GM12892 (cell line): ENCODE measurements at places on chromosomes 6 and 20.

DNA sequence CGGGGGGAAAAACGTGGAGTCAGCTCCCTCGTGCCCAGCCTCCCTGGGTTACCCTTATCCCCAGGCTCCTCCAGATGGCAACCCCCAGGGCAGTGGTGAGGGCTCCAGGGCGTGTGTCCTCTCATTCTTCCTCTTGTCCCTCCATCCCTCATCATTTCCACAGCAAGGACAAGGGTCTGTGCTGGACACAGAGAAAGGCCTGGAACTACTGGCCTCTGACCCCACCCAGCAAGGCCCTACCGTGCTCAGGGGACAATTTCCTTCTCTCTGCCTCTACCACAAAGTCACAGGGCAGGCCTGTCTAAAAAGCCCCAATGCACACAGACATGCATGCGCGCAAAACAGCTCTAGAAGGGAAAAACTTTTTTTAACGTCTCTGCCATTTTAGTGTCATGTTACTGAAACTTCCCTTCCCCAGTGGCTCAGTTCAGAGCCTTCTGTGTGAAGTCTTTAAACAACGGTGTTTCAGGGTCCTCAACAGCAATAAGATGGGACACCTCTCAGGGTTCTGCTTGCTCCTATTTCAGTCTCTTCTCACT, 1.1 kb upstream of the SLC35B2 start:
- DNase-seq: no peak

DNA sequence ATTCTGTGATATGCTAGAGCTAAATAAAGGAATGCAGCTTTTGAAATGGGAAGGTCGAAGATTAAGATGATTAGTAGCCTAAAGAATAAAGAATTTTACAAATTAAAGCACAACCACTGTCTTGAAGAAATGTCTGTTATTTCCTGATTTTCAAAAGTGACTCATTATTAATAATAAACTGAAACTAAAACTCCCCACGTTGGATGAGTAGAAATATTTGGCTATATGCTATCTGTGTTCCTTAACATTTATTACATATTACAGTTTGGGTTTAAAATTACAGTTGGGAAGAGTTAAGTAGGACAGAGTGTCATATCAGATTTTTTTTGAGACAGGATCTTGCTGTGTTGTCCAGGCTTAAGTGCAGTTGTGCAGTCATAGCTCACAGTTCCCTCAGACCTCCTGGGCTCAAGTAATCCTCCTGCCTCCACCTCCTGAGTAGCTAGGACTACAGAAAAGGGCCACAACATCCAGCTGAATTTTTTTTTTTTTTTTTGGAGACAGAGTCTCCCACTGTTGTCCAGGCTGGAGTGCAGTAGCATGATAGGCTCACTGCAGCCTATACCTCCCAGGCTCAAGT, 47.1 kb downstream of the AKIRIN2 start:
- no peak for DNase-seq

GRCh38 chr6:122202576-122203137, 196.8 kb upstream of the HSF2 start:
- no peak for DNase-seq

DNA sequence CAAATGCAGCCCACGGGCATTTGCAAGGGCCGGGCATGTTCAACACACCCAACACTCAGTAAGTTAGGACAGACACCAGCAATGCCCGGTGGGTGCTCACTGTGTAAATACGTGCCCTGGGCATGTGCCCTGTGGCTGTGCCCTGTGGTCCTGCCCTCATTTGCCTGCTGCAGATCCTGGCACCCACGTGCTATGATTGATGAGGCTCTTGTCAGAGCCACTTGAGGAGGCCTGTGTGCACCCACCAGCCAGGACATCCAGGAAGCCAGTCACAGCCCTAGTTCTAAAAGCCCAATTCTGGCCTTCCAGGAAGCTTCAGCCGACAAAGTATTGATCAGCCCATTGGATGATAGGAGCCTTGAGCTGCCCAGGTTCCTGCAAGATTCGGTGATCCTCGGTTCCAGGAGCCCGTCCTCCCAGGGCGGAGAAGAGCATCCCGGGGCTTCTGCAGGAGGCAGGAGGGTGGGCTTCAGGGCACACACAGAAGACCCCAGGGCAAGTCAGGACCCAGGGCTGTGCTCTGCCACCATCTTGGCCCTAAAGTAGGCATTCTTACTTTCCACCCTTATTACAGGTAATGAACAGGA, 223.9 kb downstream of the PREX1 start:
- no peak for DNase-seq

DNA sequence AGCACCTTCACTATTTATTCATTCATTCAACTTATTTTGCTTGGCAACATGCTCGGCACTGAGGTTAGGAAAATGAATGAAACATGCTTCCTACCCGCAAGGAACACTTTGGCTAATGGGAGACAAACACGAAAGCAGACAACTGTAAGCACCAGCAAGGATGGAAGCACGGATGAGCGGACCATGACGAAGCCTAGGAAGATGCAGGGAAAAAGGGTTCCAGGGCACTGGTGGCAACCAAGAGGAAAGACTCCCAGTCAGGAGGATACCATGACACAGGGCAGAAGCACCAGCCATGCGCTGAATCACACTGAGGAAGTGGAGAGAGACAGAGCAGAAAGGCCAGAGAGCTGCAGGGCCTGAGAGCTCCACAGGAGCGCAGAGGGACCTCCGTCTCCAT, 9.8 kb downstream of the PDE10A start:
- DNase-seq: no peak

- DNase-seq: no peak
Measured at GRCh38 chr20:56088375-56088774, 83.1 kb upstream of the CBLN4 start.

GRCh38 chr6:152267967-152268845, 369.0 kb downstream of the SYNE1 start:
- DNase-seq: no peak

GRCh38 chr20:25308083-25308491, 60.2 kb downstream of the PYGB start:
- DNase-seq: no peak

- no peak for DNase-seq
Measured at GRCh38 chr20:20084296-20084752, 32.0 kb downstream of the CFAP61 start.

DNA sequence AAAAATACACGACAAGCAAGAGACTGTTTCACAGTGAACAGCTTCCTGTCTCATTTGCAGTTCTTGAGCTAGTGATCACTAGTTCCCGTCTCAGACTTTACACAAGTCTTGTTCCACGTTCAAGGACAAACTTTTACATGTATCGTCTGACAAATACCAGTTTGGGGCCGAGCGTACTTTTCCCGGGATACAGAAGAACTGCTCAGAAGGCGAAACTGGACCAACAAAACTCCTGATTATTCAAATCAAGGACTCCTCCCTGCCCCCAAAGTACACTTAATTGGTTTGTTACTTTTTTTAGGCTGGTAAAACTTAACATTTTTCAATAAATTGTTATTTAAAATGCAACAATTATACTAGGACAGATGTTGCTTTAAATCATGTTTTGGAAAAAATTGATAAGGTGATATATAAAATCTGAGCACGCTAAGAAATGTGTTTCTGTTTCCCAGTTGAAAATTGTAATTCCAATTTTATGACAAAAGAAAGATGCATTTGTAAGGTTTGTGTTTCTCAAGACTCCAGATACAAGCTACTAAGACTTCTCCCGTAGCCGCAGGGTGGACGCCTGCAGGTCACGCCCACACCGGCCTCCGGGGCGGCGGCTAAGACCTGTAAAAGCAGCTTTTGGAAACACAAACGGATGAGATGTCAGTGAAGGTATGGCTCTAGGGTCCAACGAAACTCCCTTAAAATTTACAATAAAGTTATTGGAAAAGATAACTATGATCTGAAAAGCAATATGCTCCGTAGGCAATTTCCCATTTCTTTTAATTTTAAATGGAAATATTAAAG, 16.8 kb upstream of the TCFL5 start:
- no peak for DNase-seq

GRCh38 chr6:72757926-72758325, 136.1 kb downstream of the KCNQ5 start:
- no peak for DNase-seq

GRCh38 chr6:37049758-37050044, 44.2 kb downstream of the FGD2 start:
- DNase-seq: no peak

GRCh38 chr20:16865406-16865805, 117.2 kb downstream of the OTOR start:
- no peak for DNase-seq

GRCh38 chr20:18613553-18613952, 25.7 kb downstream of the DTD1 start:
- no peak for DNase-seq

DNA sequence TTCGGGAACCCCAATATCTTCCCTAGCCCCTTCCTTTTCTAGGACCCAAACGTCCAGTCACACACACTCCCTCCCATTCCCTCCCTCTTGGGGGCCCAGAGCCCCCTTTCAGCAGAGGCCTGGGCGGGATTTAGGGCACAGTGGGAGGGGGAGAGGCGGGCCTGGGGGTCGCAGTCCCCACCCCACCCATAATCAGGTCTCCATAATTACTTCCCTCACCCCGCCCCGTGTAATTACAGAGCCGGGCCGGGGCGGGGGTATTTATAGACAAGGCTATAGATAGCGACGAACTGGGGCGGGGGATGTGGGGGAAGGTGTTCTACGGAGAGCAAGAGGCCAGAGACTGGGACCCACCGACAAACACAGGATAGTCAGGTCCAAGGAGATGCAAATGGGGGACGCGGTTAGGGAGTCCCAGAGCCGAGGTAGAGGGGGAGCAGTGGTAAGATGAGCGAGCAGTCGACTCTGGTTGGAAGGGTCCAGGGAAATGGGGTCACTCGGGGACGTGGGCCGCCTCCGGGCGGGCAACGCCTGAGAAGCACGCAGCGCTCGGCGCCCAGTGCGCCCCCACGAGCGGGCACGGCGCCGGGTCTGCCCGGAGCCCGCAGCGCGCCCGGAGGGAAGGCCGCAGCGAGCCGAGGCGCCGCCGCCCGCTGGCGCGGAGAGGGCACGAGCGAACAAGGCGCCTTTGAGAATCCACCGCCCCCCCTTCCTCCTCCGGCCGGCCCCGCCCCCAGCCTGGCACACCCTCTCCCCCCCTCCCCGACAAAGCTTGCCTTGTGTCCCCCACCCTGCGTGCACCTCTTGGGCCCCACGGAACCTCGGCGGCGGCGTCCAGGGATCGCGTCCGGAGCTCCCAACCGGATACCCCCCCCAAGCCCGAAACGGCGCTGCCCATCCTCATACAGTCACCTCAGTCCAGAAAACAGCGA, 670 bp upstream of the COL11A2 start:
- no peak for DNase-seq

GRCh38 chr6:142721215-142721920, 223.6 kb downstream of the HIVEP2 start:
- DNase-seq: no peak

DNA sequence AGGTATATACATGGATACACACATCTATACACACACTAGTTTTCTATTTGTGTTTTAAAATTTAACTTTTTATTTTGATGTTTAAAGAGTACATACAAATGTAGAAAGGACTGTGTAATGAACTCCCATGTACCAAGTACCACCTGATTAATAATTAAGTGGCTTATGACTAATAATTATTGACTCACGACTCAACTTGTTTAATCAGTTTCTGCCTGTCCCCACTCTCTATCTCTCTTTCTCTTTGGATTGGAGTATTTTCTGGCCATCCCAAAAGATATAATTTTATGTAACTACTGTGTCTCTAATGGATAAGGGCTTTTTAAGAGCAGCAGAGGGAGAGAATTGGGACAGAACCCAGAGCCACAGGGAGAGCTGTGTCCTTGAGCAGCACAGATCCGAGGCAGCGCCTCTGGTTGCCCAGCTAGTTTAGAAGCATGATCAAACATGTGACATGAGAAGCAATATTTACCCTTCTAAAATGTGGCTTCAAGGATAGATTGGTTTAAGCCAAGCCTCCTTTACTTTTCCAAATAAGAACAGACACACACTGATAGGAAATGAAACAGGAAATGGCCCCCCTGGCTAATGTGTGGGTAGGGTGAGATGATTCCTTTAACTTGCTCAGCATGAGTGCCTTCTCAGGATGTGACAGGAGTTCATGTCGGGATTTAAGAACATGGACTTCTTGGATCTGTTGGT, 81.0 kb downstream of the ERMARD start:
- no peak for DNase-seq
